ENCODE measurements at places on chromosomes 13 and 19.
A peak's percentile ranks its signal among the peaks of the same experiment; 100 is the strongest.

DNA sequence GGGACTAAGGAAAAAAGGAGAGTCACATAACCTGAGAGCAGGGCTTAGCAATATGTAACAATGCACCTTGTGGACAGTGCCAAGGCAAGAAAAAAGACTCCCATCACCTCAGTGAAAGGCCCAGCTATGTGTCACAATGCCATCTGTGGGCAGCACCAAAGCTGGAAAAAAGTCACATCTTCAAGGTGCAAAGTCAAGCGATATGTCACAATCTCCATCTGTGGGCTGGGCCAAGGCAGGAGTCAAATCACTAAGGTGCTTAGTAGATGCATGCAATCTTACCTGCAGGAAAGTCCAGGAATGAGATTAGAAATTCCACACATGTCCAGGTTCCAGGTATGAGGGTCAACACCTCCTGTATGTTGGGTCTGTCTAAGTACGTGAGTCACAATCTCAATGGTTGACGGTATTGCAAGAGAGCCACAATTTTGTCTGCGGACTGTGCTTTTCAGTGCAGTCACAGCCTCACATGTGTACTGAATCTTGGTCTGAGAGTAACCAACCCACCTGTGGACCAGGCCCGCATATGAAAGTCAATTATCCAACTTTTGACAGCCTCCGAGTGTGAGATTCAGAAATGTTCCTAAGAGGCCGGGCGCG, 14.8 kb upstream of the ZNF43 start:
- no peak for DNase-seq

GRCh38 chr19:46303322-46303690, 6.5 kb downstream of the HIF3A start:
- DNase-seq, result no peak

DNA sequence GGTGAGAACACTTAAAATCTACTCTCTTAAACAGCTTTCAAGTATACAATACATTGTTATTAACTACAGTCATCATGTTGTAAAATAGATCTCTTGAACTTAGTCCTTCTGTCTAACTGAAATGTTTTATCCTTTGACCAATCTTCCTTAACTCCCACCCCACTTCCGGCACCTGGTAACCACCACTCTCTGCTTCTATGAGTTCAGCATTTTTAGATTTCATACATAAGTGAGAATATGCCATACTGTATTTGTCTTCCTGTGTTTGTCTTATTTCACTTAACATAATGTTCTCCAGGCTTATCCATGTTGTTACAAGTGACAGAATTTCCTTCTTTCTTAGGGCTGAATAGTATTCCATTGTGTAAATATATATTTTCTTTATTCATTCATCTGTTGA, 144.1 kb upstream of the TRPC4 start:
- DNase-seq, result no peak

GRCh38 chr13:99985241-99985874, 3.8 kb downstream of the ZIC2 start:
- no peak for DNase-seq

- no peak for DNase-seq
Measured at GRCh38 chr13:33842986-33843385, 25.0 kb downstream of the RFC3 start.

GRCh38 chr19:4337906-4338440, 654 bp downstream of the STAP2 start:
- DNase-seq, result no peak

GRCh38 chr13:99970651-99971575, 654 bp downstream of the ZIC5 start:
- no peak for DNase-seq

DNA sequence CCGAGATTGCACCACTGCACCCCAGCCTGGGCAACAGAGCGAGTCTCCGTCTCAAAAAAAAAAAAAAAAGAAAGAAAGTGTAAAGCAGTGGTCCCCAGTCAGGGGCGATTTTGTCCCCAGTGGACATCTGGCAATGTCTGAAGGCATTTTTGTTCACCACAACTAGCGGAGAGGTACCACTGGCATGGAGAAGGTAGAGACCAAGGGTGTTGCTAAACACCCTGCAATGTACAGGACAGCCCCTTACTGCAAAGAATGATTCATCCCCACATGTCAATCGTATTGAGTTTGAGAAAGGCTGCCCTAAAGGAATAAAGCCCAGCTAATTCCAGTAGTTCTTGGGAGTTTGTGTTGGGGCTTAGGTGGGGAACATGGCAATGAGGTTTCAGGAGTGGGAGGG, 38.7 kb downstream of the CYP4F2 start:
- DNase-seq, result no peak

GRCh38 chr13:40146611-40147117, 491.2 kb downstream of the COG6 start:
- peak; percentile 4 for DNase-seq

DNA sequence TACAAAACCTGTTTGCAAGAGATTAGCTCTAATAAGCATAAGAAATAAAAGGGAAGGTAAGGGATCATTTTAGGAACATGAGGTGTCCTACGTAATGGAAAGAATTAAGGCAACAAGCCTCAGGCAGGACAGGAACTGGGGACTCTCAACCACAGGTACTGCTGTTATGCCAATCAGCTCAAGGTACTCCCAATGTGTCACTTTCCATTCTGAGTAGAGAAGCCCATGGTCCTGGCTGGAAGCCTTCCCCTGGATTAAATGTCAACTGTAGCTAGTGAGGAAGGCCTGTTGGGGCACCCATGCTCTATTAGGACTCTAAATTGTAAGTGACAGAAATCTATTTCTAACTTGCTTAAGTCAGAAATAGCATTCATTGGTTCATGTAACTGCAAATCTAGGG, 134.6 kb downstream of the DPF1 start:
- no peak for DNase-seq

GRCh38 chr19:15123900-15124299, 16.7 kb downstream of the SYDE1 start:
- DNase-seq, result no peak

GRCh38 chr13:111437856-111438547, 117.6 kb downstream of the TEX29 start:
- DNase-seq, result no peak

DNA sequence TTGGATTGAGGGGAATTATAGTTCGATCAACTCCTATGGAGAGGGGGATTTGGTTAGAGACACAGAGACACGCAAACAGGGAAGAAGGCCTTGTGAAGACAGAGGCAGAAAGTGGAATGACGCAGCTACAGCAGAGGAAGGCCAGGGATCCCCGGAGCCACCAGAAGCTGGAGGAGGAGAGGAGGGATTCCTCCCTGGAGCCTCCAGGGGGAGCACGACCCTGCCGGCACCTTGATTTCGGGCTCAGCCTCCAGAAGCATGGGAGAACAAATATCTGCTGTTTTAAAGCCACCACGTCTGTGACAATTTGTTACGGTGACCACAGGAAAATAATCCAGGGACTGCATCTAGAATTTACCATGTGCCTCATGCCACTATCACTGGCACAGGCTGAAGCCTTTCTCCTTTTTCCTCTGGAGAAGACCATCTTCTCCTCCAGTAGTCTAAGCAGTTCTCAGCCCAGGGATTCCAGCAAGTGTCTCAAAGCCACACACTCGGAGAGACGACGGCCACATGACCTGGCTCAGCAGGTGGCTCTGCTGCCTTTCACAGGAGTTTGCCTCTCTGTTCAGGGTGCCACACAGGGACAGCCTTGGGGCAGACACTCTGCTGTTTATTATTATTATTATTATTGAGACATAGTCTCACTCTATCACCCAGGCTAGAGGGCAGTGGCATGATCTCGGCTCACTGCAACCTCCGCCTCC, 39.9 kb upstream of the CCNE1 start:
- DNase-seq, result no peak

DNA sequence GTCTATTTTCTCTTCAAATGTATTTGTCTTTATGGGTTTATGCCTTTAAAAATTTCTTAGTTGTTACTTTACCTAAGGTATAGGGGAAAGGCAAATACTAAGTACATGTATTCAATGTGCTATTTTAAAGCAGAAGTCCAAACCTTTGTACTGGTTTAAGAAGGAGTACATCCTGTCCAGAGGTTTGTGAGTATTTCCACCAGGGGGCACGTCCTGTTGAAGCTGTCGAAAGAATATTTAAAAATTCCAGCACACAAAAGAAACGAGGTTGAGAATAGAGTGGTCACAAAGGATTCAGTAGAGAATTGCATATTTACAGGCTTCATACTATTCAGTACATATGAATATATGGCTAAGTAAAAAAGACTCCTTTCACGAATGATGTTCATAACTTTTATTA, 59.8 kb downstream of the URI1 start:
- DNase-seq, result no peak

GRCh38 chr13:41740479-41740878, 220.4 kb downstream of the VWA8 start:
- no peak for DNase-seq

- DNase-seq, result no peak
Measured at GRCh38 chr13:114065926-114066774, 66.3 kb downstream of the RASA3 start.

DNA sequence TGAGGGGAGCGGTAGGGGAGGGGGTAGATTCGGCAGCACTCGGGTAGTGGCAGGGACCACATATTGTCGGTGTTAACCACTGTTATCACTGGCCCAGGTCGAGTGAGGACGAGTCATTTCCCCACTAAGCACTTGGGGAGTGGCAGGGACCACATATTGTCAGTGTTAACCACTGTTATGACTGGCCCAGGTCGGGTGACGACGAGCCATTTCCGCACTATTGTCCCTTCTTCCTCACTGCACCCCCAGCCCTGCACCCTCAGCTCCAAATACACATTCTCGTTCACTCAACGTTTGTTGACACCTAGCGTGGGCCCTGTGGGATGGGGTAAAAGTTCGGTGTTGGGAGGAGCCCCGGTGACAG, 467 bp upstream of the CLN5 start:
- peak; percentile 32 for DNase-seq

Measured in stimulated activated CD4-positive, alpha-beta T cell treated with anti-CD3 and anti-CD28 coated beads, Interleukin-2, amount 100 ng/mL, for 4 hours (primary cell).